Stimulated activated CD8-positive, alpha-beta memory T cell treated with anti-CD3 and anti-CD28 coated beads, Interleukin-15, amount 100 ng/mL, for 24 hours (primary cell): ENCODE measurements at places on chromosomes 11 and 22.

DNA sequence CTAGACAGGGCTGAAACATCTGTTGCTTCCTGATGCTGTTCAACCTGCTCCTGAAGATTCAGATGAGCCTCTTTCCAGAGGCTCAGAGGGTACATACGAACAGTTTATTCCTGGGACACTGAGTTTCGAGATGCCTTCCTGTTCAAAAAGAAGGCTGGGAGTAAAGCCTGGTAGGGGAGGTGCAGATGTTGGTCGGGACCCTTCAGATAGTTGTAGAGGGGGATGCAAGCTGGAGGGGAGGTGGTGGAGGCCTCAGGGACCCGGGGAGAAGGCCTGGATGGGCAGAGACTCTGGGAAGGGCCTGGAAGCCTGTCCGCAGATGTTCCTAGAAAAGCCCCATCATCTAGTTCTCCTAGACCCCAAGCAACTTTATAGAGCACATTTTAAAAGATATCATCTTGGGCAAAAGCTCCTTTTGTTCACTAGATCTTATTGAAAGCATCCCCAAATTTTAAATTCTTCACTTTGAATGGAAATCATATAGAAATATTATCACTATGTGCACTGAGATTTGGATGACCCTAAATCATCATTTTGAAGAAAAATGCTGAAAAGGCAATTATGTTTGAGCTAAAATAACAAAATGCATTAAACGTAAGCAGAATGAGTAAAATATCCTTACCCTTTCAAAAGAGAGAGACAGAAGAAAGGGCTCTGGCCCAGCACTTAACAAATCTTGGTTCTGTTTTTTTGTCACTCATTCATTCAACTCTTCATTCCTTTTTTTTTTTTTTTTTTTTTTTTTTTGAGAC lies 41.2 kb downstream of the RTL6 start:
- no peak for DNase-seq

- DNase-seq, result no peak
Observed at GRCh38 chr11:3121931-3122774, 43.0 kb downstream of the OSBPL5 start.

DNA sequence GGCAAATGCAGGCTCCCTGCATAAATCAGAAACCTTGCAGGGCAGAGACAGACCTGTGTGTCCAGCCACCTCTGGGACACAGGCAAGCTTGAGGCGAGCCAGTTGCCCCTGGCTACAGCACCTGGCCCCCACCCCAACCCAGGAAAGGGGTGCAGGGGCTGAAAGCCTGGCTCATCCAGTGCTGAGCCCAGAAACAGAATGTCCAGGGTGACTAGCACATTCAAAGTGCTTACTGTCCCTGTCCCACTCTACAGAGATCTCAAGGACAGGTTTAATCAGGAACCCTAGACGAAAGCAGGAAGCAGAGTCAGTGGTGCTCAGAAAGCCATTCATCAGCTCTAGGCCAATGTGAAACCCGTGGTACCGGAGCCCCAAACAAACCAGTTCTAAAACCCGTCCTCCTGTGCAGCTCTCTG lies 31.9 kb downstream of the PLEKHA7 start:
- no peak for DNase-seq

GRCh38 chr11:44823006-44823405 lies 96.2 kb downstream of the TSPAN18 start:
- DNase-seq, result no peak

DNA sequence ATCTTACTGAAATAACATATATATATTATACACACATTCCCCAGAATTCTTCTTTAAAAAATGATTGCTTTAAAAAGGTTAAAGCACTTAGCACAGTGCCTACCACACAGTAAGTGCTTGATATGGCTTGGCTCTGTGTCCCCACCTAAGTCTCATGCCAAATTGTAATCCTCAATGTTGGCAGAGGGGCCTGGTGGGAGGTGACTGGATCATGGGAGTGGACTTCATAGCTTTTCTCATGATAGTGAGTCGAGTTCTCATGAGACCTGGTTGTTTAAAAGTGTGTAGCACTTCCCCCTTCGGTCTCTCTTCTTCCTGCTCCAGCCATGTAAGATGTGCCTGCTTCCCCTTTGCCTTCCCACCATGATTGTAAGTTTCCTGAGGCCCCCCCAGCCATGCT lies 6.2 kb downstream of the CRYAB start:
- DNase-seq, result no peak

- no peak for DNase-seq
Observed at GRCh38 chr11:108508653-108509593, 10.7 kb upstream of the POGLUT3 start.
